ENCODE measurements at places on chromosomes 11 and 22.

- DNase-seq, result no peak
Measured at GRCh38 chr22:30694640-30695350, at the start of gene OSBP2. TSS of gene OSBP2 (plus strand) at chr22:30694874. CDS start at chr22:30694910, 36 bp downstream.

- no peak for DNase-seq
Measured at GRCh38 chr11:112453601-112454577, 193.2 kb upstream of the PLET1 start.

DNA sequence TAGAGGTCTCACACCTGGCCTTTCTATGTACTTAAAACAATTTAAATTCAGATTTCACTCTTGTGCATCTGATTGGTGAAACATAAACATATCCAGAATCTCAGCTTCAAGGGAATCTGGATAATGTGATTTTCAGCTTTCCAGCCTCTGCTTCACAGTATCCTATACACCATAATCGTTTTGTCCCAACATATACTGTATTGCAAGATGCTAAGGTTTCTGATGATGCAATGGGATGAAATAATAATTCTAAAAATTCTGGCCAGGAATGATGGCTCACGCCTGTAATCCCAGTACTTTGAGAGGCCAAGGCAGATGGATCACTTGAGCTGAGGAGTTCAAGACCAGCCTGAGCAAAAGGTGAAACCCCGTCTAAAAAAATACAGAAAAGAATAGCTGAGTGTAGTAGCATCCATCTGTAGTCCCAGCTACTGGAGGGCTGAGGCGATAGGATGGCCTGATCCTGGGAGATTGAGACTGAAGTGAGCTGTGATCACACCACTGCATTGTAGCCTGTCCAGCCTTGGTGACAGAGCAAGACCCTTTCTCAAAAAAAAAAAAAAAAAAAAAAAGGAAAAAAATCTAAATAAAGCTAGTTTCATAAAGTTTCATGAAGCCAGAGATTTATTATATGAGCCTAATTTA lies 41.0 kb upstream of the CTSC start:
- DNase-seq, result no peak

GRCh38 chr22:46851941-46852340 lies 89.5 kb downstream of the TBC1D22A start:
- DNase-seq, result no peak

GRCh38 chr11:64132982-64133705 lies 32.8 kb downstream of the MACROD1 start:
- DNase-seq, result no peak

DNA sequence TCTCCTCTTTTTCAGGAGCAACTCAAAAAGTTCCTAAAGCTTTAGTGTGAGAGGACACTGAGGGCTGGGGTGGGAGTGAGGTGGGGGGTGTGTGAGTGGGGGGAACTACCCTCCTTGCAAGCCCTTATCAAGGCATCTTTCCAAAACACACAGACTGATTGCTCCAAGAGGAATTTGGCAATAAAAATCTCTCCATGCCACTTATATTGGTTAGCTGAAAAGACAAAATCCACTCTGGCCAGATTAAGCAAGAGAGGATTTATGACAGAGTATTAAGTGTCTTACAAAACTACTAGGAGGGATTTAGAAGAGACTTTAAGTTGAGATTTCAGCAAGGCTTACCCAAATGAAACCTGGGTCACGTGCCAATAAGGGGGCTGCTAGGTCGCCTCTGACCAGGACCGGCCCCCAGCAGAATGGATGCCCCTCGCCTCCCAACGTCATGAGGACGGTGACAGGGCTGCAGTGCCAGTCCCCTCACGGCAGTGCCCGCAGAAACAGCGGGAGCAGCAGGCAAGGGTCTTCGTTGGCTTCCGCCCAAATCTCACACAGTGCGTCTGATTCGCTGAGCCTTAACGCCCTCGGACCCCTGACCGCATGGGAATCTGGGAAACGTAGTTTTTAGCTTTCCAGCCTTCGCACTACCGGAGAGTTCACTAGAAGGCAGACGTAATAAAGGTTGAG lies 22.1 kb upstream of the CTR9 start:
- DNase-seq, result no peak

DNA sequence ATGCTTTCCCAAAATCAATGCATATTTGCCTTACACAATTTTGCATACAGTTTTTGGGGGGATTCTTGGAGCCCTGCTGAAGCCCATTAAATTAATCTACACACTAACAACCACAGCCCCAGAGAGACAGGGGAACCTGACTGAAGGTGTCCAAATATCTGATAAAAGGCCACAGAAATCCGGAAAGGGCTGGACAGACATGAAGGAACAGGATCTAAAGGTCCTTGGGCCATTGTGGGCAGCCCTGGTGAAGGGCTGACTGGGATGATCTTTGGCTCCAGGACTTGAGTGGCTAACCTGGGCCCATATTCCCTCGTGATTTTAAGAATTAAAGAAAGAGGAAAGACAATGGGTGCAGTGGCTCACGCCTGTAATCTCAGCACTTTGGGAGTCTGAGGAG lies 6.8 kb upstream of the WDR74 start:
- DNase-seq, result no peak
